ENCODE measurements at places on chromosomes 6 and 20.

- no peak for DNase-seq
Measured at GRCh38 chr6:17226786-17227233, 54.4 kb upstream of the RBM24 start.

DNA sequence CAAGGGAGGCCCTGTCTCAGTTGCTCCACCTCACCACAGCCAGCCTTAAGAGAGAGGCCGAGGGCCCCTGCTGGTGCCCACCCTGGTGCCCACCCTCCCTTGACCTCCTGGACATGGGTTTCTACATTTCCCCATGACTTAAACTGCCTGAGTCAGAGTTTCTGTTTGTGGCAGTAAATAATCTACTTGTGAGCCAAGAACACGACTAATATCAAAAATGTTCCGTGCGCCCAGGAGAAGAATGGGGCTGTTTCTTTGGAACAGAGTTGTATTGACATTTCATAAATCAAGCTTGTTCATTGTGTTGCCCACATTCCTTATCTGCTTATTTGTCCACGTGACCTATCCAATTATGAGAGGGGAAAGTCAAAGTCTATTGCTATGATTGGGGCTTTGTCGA lies 143.5 kb downstream of the ANKRD60 start:
- DNase-seq: no peak

- DNase-seq: no peak
Measured at GRCh38 chr6:148864941-148865340, 118.1 kb downstream of the UST start.

DNA sequence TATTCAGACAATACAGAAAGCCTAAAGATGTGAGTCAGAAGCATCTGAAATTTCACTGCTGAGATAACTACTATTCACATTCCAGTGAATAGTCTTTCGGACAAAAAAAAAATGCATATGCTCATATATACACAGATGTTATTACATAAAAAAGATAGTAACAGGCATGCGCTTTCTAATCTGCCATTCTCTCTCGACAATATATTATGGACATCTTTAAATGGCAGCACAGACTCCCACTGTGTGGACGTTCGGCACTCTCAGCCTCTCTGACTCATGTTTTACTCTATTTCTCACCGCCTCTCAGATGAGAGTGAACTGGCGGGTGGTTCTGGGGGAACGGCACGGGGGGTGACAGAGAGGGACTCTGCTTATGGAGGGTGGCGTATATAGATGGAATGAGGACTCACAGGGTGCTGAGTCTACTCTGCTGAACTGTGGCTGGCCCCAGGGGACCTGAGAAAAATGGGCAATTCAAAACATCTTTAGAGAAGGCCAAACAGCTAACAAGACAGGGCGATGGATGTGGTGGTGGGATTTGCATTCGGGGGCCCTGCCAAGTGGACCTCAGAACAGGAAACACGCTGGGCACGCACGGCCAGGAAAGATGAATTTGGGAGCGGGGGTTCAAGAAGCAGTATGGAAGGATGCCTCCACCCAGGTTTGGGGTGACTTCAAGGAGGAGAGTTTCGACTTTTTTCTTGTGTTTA lies 68.9 kb downstream of the MDGA1 start:
- no peak for DNase-seq

DNA sequence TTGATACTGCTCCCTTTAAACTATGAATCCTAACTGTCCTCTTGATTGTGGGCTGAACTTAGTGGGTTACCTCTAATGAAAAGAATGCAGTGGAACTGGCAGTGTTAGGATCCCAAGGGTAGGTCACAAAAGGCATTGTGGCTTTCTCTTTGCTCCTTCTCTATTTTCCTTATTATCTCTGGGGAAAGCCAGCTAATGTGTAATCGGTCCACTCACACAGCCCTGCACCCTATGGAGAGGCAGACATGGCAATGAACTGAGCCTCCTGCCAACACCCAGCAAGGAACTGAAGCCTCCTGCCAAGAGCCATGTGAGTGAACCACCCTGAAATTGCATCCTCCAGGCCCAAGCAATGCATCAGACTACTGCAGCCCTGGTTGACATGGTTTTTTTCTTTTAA lies 24.6 kb upstream of the ZNF133 start:
- DNase-seq: no peak

- DNase-seq: no peak
Measured at GRCh38 chr20:43238266-43238665, 48.6 kb upstream of the PTPRT start.

DNA sequence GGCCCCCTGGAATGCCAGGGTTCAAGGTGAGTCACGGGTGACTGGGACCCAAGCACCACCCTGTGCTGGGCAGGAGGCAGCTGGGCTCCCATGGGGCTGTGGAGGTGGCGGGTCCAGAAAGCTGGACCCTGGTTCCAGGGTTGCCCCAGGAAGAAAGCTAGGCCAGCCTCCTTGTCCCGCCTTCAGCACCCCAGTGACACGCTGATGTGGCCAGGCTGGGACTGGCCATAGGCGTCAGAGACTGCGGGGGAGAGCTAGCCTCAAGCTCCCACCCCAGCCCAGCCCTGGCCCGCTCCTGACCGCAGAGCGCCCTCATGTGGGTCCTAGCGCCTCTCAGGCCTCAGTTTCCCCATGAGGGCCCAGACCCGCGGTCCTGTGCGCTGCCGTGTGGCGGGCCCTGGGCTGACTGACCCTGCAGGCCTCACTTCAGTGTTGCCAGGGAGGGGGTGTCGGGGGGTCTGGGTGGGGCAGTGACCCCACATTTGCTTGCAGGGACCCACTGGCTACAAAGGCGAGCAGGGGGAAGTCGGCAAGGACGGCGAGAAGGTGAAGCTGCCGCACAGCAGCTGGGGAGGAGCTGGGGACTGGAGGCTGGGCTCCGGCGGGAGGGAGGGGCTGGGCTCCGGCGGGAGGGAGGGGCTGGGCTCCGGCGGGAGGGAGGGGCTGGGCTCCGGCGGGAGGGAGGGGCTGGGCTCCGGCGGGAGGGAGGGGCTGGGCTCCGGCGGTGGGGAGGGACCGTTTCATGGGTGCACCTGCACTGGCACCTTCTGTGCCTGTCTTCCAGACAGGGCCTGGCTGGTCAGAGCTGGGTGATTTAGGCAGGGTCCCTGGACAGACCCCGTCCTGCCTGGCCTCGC lies 7.9 kb downstream of the COL9A3 start:
- DNase-seq: peak; percentile 62

DNA sequence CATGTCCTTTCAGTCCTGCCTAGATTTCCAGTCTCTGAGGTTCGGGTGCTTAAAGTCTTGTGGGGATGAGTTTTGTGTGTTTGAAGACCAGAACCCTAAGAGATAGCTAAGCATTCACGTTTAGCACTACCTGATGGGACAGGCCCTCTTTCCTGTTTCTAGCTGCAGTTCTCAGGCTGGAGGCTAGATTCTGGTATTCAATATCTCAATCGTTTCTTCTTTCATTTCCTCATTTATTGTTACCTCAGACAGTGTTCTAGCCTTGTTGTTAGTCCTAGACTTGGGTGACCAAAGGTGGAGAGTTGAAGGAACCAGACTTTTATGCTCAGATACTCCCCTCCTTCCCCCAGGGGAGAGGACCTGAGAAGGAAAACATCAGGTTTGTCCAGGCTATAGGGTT lies 16.8 kb downstream of the CEP250 start:
- no peak for DNase-seq

DNA sequence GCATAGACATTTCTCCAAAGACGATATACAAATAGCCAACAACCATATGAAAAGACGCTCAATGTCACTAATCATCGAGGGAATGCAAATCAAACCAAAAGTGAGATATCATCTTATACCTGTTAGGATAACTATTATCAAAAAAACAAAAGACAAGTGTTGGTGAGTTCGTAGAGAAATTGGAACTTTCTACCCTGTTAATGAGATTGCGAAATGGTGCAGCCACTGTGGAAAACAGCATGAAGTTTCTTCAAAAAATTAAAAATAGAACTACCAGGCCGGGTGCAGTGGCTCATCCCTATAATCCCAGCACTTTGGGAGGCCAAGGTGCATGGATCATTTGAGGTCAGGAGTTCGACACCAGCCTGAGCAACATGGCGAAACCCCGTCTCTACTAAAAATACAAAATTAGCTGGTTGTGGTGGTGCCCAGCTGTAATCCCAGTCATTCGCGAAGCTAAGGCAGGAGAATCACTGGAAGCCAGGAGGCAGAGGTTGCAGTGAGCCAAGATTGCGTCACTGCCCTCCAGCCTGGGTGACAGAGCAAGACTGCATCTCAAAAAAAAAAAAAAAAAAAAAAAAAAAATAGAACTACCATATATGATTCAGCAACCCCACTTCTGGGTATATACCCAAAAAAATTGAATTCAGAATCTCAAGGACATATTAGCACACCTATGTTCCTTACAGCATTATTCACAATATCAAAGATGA lies 170.0 kb upstream of the ZNF184 start:
- no peak for DNase-seq

DNA sequence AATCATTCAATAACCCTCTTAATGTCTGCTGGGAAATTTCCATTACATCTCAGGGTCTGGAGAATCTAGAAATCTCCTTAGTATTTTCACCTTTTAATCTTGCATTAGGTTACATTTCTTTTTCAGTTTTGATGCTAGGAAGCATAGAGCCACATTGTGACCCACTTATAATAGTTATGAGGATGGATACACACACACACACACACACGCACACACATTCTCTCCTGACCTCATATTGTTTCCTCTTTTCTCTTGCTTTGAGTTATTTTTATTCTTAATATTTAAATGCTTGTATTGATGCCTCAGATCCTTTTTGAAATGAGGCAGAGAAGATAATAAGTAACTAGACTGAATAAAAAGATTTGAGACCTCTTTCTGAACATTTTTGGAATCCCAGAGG lies 128.4 kb downstream of the KLHL32 start:
- no peak for DNase-seq

DNA sequence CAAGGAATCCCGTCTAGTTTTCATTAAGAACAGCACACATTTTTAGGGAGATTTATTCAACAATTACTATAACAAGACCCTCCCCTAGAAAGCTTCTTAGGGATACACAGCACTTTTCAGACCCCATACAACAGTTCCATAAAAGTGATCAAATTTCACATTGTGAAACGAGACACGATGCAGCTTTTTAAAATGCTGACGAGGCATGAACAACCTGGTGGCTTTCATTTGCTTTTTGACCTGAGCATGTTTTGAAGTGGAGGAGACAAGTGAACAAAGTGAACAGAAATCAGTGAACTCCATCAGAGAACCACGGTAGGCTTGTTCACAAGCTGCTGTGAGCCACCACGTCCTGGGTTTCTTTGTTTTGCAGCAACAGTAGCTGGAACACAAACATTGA lies 112.2 kb downstream of the PCSK2 start:
- no peak for DNase-seq

DNA sequence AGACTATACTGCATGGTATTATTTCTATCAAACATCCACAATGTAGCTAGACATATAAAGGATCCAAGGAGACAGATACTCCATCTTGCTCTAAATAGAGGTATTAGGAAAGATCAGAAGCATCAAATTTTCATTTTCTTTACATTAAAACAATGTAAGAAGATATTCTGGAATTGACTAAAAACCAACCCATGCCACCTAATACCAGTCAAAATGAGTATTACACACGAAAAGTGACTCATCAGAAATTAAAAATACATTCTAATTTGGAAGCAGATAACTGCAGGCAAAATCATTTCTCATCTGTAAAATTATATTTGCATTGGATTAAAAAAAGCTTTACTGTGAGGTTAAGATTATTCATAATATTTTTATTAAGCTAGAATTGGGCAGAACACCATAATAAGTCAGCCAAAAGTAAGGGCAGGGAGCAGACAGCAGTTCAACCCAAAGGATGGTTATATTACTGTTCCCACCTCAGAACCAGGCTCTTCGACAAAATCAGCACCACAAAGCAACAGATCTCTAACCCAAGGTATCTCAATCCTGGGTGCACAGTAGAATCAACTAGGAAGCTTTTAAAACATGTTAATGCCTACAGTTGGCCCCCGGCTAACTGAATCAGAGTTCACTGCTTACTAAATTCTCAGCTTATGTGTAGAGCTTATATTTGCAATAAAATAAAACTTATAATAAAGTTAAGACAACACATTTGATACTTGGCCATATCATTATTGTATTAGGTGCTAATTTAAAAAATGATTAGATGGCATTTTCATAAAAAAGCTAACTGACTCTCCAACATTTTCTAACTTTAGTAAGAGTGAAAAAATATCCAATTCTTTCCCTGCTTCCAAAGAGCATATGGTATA lies 35.2 kb downstream of the SAMD3 start:
- DNase-seq: no peak
